ENCODE measurements at places on chromosomes 4 and X. TPM values are rescaled to one million over a fixed set of nuclear protein-coding genes. Genes with fewer than 3 reads are reported as not detected.

The VCX gene
- not detected for total RNA-seq

The PRDM8 gene
- total RNA-seq: 5.2 TPM

The CABS1 gene
- total RNA-seq: not detected

The IL2 gene
- total RNA-seq: 1.0 TPM

The ASB12 gene
- total RNA-seq: not detected

The BGN gene
- not detected for total RNA-seq

The NAP1L2 gene
- total RNA-seq: 2.6 TPM

The NWD2 gene
- total RNA-seq: not detected

Data from CD8-positive, alpha-beta T cell (primary cell).